ENCODE measurements at places on chromosomes 3 and 15.
A peak's percentile ranks its signal among the peaks of the same experiment; 100 is the strongest.

GRCh38 chr3:123373474-123373987 lies 75.4 kb downstream of the ADCY5 start:
- DNase-seq: no peak

GRCh38 chr3:183255348-183255730 lies 2.3 kb downstream of the B3GNT5 start:
- no peak for DNase-seq

DNA sequence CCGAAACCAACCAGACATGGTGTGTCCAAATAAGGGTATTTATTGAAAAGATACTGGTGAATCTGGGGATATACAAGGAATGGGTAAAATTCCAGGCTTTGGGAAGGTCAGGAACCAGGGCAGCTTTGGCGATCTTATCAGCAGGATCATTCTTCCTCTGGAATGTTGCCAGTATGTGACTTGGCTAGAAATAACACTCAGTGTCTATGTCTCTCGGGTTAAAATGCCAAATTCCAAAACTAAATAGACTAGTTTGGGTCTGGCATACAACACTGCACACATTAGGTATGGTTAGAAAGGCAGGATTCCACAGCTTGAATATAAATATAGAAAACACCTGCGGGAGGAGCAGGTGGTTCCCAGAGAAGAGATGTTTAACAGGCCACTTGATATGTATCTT lies 220.2 kb upstream of the CD96 start:
- DNase-seq: no peak

DNA sequence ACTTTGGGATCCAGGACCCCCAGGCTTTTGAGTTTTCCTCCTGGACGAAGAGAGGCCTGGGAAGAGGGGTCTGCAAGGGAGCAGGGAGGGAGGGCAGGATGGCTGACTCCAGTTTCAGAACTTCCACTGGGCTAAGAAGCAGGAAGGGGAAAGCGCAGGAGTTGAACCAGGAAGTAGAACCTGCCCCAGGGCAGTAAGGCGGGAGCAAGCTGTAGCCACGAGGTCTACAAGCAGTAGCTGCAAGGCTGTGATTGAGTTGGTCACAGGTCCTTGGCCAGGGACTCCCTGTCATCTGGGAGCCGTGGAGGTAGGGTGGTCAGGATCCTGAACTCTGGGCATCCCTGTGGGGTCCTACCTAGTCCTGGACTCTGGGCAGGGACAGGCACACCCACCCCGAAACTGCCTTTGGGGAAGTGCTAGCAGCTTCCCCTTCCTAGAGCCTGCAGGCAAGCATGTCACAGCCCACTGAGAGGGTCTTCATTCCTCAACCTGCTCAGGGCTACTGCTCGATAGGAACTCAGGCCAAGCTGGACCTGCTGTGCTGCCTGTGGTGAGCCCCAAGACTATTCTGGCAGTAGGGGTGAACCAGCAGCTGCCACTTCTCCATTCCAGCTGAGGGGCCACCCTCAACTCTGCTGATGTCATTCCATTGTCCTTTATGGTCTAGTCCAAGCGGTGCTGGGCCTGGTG lies 5.8 kb upstream of the GNAI2 start:
- no peak for DNase-seq

DNA sequence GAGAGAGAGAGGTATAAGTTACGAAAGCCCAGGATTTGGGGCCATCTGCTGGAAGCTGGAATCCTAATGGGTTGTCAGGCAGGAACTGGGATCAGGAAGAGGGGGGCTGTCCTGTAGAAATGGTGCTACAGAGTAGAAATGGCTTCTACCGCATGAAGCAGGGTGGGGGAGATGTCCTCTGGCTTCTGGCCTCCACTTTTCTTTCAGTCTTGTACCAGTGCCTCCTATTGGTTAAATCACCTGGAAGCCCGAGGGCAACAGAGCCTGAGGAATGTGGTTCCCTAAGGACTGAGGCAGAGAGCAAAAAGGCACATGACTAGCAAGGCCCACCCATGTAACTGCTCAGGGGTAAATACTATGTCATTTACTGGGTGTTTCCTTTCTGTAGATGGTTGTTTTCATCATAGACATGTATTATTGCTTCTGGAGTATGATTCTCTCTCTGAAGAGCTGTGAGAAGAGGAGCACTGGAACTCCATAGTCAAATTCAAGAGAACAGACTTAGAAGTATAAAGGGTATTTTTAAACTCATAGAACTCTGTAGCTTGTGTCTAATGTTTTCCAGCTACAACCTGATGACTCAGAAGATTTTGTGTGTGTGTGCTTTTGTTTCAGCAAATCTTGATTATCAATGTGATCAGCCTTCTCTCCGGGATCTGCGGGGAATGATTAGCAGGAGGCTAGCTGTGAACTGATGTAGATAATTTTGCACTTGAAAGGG lies 20.2 kb upstream of the MITF start:
- DNase-seq: no peak

GRCh38 chr3:53318522-53318921 lies 28.8 kb downstream of the DCP1A start:
- no peak for DNase-seq

- peak; percentile 10 for DNase-seq
These were observed 639 bp downstream of the NIPA1 start for GRCh38 chr15:22786868-22787698.

GRCh38 chr15:91944331-91944730 lies 90.8 kb downstream of the SLCO3A1 start:
- DNase-seq: no peak

GRCh38 chr3:67819447-67819846 lies 165.0 kb upstream of the SUCLG2 start:
- no peak for DNase-seq

DNA sequence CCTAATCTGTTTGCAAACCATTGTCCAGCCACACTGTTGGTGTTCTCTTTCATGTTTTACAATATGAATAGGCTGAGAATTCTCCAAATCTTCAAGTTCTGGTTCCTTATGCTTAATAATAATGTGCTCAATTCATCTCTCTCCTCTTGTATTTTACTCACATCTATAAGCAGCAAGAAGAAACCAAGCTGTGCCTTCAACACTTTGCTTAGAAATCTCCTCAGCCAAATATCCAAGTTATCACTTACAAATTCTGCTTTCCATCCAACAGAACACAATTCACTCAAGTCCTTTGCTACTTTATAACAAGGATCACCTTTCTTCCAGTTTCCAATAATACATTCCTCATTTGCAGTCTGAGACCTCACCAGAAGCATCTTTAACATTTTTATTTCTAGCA lies 117.5 kb downstream of the LRRC28 start:
- no peak for DNase-seq

GRCh38 chr3:120772081-120772480 lies 29.5 kb downstream of the GTF2E1 start:
- DNase-seq: no peak
